ENCODE measurements at places on chromosomes 1 and 21. TPM values are rescaled to one million over a fixed set of nuclear protein-coding genes. Genes with fewer than 3 reads are reported as not detected.

DNA sequence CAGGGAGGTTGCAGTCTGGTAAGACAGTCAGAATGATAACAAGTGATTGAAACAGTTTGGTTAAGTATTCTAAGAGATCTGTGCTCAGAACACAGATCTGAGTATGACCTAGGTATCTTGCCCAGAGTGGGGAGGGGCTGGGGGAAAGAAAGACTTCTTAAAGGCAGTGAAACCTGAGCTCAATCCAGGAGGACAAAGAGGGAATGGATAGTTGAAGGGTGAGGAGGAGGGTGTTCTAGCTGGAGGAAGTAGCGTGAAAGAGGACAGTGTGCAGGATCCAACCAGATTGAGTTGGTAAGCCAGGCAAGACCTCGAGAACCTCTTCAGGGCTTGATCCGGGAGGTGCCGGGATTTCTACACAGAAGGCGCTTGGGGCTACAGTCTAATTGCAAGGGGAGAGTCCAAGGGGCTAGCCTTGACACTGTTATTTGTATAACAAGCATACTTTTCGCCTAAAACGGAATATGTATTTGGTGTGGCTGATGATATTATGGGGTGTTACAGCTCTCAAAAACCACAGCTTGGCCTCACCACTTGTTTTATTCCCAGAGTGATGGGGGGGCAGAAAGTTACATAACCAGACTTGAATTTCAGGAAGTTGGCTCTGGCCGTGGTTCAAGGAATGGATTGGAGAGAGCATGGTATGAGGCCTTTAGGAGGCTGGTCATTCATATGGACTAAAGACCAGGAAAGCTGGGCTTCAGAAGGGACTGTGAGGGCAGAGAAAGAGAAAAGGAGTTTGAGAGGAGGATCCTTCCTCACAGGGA lies 19.1 kb downstream of the RCSD1 start:
- DNase-seq: no peak

Gene HENMT1
- polyA plus RNA-seq: 15.1 TPM

DNA sequence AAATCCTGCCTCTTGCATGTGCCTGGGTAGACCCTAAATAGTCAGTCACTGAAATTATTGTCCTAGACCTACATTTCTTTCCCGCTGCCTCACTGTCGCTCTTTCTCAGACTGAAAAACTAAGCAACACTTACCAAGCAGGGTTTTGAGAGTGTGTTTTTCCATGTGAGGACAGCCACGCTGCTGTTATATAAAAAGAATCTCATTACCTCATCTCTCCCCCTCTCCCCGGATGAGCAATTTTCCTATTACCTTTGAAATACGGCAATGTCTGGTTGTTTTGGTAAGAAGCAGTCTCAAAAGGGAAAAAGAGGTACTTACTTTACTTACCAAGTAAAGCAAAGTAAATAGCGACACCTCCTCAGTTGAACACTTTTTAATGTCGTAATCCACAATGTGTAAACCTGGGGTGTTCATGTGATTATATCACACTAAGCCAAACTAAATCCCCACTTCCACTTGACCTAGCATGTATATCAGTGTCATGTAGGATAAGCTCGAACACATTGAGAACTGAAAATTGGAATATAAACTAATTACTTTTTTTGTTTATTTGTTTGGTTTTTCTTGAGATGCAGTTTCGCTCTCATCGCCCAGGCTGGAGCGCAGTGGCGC lies 12.2 kb upstream of the VN1R5 start:
- no peak for DNase-seq

Gene TMEM125
- polyA plus RNA-seq: 16.6 TPM

Gene FAM163A
- 0.79 TPM for polyA plus RNA-seq

DNA sequence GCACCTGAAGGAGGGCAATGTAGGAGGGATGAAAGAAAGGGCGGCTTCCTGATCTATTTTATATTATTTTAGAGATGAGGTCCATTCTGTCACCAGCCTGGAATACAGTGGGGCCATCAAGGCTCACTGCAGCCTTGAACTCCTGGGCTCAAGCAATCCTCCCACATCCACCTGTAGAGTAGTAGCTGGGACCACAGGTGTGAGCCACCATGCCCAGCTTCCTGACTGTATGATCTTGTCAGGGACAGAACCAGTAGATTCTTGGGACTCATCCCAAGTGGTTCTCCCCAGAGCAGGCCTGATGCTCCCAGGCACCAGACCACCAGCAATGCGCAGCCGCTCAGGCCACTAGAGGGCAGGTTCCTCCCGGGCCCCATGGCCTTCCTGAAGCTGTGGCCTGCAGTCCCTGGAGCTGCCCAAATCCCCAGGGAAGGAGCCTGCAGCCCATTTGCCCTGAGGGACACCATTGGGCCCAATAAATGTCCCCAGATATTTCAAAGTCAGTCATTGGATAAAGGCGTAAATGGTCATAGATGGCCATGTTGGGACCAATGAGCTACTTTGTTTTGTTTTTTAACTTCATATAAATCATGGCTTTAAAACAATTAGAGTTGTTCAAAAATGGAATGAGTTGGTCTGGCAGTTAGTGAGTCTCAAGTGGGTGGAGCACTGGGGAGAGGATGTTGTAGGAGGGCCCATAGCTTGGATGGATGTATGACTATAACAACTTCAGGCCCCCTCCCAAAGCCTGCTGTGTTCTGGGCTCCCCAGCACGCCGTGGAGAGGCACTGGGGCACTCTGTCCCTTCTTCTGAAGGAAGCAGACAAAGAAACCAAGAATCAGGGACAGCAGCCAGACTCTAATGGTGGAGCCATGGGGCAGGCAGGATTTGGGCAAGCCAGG lies 44.7 kb upstream of the GOLT1A start:
- no peak for DNase-seq

- DNase-seq: no peak
Observed at GRCh38 chr1:981491-981954, 370 bp downstream of the PERM1 start.

GRCh38 chr1:208670778-208671177 lies 426.6 kb upstream of the PLXNA2 start:
- DNase-seq: no peak
